ENCODE measurements at places on chromosomes 11 and 22.

- no peak for DNase-seq
Measured at GRCh38 chr22:35678836-35679235, 30.6 kb downstream of the APOL6 start.

- no peak for DNase-seq
Measured at GRCh38 chr11:48154151-48154550, 62.5 kb upstream of the OR4B1 start.

- DNase-seq: no peak
Measured at GRCh38 chr11:76348348-76348747, 32.6 kb downstream of the THAP12 start.

- DNase-seq: no peak
Measured at GRCh38 chr11:64564419-64564818, 26.6 kb upstream of the SLC22A12 start.

Data from stimulated activated naive CD8-positive, alpha-beta T cell treated with anti-CD3 and anti-CD28 coated beads, Interleukin-15, amount 100 ng/mL, for 72 hours (primary cell).